ENCODE measurements at places on chromosomes 7 and 10.

DNA sequence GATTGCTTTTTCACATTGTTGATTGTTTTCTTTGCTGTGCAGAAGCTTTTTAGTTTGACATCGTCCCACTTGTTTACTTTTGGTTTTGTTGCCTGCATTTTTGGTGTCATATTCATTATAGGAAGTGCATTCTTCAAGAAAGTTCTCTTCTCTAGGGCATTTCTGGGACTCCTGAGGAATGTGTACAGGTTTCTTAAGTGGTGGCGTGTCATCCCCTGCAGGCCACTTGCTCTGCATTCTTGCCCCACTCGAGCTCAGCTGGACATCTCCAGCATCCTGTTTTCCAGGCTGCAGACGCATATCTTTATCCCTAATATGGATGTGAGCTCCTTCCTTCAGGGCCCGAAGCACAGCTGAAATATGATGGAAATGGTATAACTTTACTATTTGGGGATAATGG, 255.6 kb upstream of the HABP2 start:
- no peak for DNase-seq
- no peaks in the 10 kb centered on the region for H3K4me1 ChIP-seq
- no peaks in the 10 kb centered on the region for H3K27me3 ChIP-seq
- no peaks in the 10 kb centered on the region for H3K36me3 ChIP-seq
- no peak overlapping the region for H3K4me3 ChIP-seq

GRCh38 chr7:19407270-19407669, 262.0 kb upstream of the FERD3L start:
- no peaks in the 10 kb centered on the region for H3K4me1 ChIP-seq
- no peak for DNase-seq
- no peaks in the 10 kb centered on the region for H3K36me3 ChIP-seq
- H3K27ac ChIP-seq = no peak overlapping the region
- no peak overlapping the region for H3K4me3 ChIP-seq

- H3K27me3 ChIP-seq = no peaks in the 10 kb centered on the region
- no peaks in the 10 kb centered on the region for H3K4me1 ChIP-seq
- no peak overlapping the region for H3K27ac ChIP-seq
- H3K36me3 ChIP-seq = no peaks in the 10 kb centered on the region
- no peak overlapping the region for H3K4me3 ChIP-seq
- DNase-seq = no peak
Measured at GRCh38 chr7:81234896-81235295, 316.0 kb upstream of the SEMA3C start.

- H3K4me3 ChIP-seq = no peak overlapping the region
- no peak for DNase-seq
- H3K27me3 ChIP-seq = no peaks in the 10 kb centered on the region
- H3K27ac ChIP-seq = no peak overlapping the region
- H3K36me3 ChIP-seq = no peaks in the 10 kb centered on the region
Measured at GRCh38 chr10:109019001-109019424, 904.3 kb downstream of the XPNPEP1 start.

DNA sequence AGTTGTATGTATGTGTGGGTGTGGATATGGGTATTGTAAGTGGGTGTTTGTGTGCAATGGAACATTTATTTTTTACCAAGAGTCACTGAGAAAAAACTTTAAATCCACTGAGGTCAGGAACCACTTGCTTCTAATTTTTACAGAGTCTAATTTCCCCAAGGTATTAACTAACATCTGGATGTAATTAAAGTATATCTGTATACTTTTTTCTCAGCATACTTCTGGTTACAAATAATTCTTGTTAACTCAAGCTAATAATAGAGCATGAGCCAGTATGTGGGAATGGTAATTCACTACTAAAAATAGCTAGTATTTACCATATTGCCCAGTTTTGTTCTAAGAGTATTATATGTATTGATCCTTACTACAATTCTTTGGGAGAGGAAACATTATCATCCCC, 24.6 kb upstream of the STEAP4 start:
- H3K4me1 ChIP-seq = no peaks in the 10 kb centered on the region
- H3K36me3 ChIP-seq = no peaks in the 10 kb centered on the region
- DNase-seq = no peak
- peaks cover 3% of the 10 kb centered on the region for H3K27me3 ChIP-seq
- no peak overlapping the region for H3K4me3 ChIP-seq

- DNase-seq = no peak
- H3K36me3 ChIP-seq = no peaks in the 10 kb centered on the region
- peaks cover 2% of the 10 kb centered on the region for H3K27me3 ChIP-seq
- H3K4me1 ChIP-seq = no peaks in the 10 kb centered on the region
- no peak overlapping the region for H3K4me3 ChIP-seq
Measured at GRCh38 chr10:76311752-76312636, 880.6 kb downstream of the LRMDA start.

DNA sequence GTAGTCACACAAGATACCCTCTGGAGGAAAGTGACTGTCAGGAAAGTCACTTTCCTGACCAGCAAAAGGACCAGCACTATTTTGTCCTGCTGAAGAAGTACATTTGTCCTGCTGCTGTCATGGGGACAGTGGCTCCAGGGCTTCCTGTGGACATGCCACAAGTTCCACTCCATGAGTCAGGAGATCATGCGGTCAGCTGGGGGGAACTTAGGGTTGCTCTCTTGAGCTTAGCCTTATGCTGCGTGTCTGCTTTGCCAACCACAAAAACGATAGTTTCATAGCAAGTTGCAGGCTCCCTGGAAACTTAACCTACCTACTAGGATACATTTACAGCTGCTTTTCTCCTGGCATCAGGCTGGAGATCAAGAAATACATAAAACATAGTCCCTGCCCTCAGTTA, 19.8 kb upstream of the ALOX5 start:
- H3K27ac ChIP-seq = no peak overlapping the region
- DNase-seq = no peak
- no peaks in the 10 kb centered on the region for H3K36me3 ChIP-seq
- H3K27me3 ChIP-seq = no peaks in the 10 kb centered on the region

DNA sequence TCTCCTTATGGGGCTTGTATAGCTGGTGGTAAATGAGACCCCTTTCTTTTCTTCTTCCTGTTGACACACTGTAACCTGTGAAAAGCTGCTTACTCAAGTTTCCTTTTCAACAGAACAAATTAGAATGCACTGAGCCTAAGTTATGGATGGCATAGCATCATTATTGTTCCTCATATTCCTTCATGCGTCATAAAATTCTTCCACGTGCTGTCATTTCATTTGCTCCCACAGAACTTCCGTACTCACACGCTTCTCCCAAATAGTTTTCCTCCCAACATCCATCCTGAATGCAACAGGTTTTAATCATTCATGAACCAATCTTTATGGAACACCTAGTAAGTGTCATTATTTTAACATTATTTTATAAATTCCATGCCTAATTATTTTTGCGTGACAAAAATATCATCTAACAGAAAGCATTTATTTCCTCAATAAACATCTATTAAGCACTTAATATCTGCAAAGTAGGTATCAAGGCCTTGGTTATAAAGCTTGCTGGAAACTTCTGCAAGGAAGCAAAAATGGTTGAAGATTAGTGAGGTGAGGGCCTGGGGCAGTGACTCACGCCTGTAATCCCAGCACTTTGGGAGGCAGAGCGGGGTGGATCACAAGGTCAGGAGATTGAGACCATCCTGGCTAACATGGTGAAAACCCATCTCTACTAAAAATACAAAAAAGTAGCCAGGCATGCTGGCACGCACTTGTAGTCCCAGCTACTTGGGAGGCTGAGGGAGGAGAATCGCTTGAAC, 18.9 kb upstream of the SEPTIN7 start:
- no peak for DNase-seq
- no peak overlapping the region for H3K27ac ChIP-seq
- H3K4me1 ChIP-seq = no peaks in the 10 kb centered on the region
- H3K36me3 ChIP-seq = no peaks in the 10 kb centered on the region
- H3K4me3 ChIP-seq = no peak overlapping the region

DNA sequence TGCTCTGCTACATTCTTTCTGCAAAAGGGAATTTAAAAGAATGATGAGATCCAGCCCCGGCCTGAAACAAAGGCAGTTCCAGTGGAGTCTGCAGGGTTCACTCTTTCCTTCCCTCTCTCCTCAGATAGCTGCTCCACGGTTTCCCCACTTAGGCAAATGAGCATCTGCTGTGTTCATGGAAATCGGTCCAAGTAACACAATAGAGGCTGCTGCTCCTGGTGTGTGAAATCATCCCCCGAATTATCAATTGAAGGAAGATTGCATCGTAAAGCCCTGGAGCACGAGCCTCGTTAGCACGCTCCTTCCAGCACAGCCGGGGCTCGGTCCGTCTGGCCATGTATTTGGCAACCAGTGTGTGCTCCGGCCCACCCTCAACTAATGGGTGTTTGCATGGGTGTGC, 108.3 kb upstream of the DPP6 start:
- H3K27ac ChIP-seq = no peak overlapping the region
- H3K36me3 ChIP-seq = peaks cover 15% of the 10 kb centered on the region
- H3K4me1 ChIP-seq = no peaks in the 10 kb centered on the region
- peaks cover 2% of the 10 kb centered on the region for H3K27me3 ChIP-seq
- H3K4me3 ChIP-seq = no peak overlapping the region

DNA sequence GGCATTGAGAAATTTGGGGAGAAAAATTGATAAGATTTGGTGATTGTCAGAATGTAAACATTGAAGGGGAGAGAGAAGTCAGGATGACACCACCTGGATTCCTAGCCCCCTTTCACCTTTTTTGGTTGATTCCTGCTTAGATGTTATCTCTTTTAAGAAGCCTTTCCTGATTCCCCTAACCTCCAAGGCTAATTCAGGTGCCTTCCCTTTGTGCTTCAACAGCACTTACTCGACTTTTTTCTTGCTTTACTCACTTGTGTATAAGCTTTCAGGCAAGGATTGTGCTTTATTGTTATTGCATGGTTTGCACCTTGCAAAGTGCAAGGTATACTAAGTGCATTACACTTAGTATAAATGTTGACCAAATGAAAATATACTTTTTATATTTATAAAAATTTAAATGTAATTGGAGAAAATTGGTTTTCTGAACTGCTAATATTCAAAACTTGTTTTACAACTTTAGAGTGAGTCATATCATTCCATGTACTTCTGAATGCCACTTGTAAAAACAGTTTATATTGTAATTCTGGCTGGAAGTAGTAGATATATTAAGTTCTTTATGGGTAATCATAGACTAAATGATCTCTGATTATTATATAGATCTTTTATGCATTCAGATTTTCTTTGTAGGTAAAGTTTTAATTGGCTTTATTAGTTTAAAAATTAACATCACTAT, 13.2 kb downstream of the SHOC2 start:
- no peak overlapping the region for H3K27ac ChIP-seq
- DNase-seq = no peak
- H3K4me1 ChIP-seq = no peaks in the 10 kb centered on the region
- no peak overlapping the region for H3K4me3 ChIP-seq
- no peaks in the 10 kb centered on the region for H3K27me3 ChIP-seq

DNA sequence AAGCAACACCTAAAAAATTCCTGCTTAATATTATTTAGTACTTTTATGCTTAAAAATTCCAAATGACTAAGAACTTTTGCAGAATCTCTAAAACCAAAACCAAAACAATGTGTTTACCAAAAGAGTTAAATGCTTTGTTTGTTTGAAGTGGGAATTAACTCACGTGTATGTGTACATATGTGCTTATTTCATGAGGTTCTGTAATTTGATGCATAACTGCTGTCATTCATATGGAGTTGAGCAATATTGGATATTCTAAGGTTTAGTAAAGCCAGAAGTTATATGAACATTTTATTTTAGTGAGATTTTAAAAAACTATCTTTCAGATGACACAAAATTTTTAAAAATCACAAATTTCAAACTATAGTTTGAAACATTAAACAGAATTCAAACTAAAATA, 157.1 kb downstream of the PIP4K2A start:
- no peak for DNase-seq

DNA sequence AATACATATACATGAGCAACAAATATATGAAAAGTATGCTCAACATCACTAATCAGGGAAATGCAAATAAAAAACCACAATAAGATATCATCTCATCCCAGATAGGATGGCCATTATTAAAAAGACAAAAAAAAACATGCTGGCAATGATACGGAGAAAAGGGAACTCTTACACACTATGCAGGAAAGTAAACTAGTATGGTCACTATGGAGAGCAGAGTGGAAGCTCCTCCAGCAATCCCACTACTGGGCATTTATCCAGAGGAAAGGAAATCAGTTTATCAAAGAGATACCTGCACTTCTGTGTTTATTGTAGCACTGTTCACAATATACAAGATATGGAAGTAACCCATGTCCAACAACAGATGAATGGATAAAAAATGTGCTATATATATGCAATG, 217.5 kb downstream of the SDK1 start:
- peaks cover 40% of the 10 kb centered on the region for H3K4me1 ChIP-seq
- no peaks in the 10 kb centered on the region for H3K27me3 ChIP-seq
- H3K27ac ChIP-seq = no peak overlapping the region
- H3K36me3 ChIP-seq = no peaks in the 10 kb centered on the region

- no peaks in the 10 kb centered on the region for H3K36me3 ChIP-seq
- H3K27ac ChIP-seq = no peak overlapping the region
- H3K4me1 ChIP-seq = no peaks in the 10 kb centered on the region
- no peak for DNase-seq
- H3K4me3 ChIP-seq = no peak overlapping the region
Measured at GRCh38 chr7:98970016-98970615, 91.8 kb downstream of the TRRAP start.

DNA sequence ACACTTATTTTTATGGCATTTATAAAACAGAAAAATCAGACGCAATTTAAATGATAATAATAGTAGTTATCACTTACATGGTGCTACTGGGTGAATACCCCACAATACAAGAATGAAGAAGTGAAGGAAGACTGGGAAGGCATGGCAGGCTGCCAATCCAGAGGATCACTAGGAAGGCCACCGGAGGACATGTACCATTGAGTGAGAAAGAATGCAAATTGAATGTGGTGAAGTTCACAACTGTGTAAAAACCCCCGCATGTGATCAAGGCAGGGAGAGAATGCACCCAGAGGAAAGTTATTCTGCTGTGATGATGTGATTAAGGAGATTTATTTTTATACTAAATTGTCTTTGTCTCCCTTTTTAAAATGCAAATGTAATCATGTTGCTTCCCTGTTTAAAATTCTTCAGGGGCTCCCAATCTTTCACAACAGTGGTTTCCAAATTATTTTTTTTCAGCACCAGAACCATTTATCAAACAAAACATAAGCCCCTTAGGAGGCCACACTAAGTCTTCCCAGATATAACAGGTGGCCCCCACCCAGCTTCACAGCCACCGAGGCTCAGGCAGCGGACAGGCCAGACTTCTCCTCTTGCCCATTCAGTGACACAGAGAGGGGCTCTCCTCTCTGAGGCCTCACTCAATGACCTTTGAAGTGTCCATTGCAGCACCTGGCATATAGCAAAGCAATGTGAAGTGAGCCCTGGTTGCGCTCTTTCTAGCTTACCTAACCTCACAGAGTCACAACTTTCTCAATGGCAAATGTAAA, 59.6 kb downstream of the FRMPD2 start:
- no peak for DNase-seq
- no peaks in the 10 kb centered on the region for H3K27me3 ChIP-seq
- H3K4me3 ChIP-seq = no peak overlapping the region
- no peak overlapping the region for H3K27ac ChIP-seq

DNA sequence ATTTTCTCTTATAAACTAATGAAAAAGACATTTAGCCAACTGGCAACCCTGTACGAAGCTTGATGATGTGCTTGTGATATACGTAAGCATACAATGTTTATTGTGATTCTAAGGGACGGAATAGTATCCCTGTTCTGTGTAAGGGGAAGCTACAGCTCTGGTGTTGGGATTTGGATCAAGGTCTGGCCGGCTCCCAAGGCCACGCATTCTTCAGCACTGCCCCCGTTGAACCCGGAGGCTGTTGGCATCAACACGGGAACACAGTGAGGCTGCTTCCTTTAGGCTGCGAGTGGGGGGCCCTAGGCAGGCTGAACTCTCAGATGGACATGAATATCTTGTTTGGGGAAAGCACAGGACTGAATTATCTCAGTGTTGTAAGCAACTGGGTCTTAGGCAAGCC, 180.6 kb downstream of the CAMK1D start:
- no peak for DNase-seq
- H3K36me3 ChIP-seq = peaks cover 5% of the 10 kb centered on the region
- peaks cover 2% of the 10 kb centered on the region for H3K4me1 ChIP-seq

All from glutamatergic neuron (in vitro differentiated cells).